ENCODE measurements at places on chromosomes 12 and 14. TPM values are rescaled to one million over a fixed set of nuclear protein-coding genes. Genes with fewer than 3 reads are reported as not detected.

Gene SIRT4
- total RNA-seq, result 10.2 TPM

Gene SSTR1
- 0.37 TPM for total RNA-seq

Gene OASL
- total RNA-seq, result 0.55 TPM

Gene RNASE2
- total RNA-seq, result 2.9 TPM

Gene STXBP6
- 43.5 TPM for total RNA-seq

Gene CFAP73
- total RNA-seq, result not detected
